GM23248 (cell line): ENCODE measurements at places on chromosomes 2 and 18. TPM values are rescaled to one million over a fixed set of nuclear protein-coding genes. Genes with fewer than 3 reads are reported as not detected.

- peak; percentile 30 for DNase-seq
Observed at GRCh38 chr2:53498210-53498609, 269.4 kb upstream of the CHAC2 start.

DNA sequence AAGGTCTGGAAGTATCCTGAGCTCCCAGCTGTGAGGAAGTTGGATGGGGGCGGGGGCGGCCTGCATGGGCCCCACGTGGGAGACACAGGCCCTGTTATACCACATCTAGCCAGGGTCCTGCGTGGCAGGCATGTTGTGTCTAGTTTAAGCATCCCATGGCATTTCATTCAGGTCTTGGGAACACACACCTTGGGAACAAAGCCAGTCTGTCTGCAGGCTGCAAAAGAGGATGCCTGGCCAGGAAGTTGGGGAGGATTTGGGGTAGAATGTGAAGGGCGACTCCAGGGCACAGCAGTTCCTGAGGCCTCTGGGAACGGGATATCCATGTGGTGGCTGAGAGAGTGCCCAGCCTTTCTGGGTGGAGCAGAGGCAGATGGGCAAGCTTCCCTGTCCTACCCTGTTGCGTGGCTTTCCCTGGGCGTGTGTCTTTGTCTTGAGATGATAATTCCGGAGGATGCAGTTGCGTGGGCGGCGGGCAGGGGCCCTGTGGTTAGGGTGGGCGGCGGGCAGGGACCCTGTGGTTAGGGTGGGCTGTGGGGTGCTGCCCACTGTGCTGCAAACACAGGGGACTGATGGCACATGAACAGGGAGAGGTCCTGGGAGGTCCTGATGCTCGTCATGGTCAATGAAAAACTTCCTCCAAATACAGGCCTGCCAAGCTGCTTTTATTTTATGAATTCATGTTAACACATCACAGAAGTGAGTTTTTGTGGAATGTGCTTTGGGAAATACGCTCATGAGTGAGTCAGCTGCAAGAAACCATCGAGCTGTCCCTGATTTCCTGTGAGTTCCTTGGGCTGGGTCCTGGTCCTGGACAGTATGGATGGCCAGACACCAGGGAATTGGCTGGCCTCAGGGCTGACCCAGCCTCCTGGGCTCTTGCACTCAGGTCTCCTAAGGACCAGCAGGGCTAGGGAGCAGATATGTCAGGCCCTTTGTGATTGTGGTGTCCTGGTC, 90.0 kb upstream of the HS6ST1 start:
- peak; percentile 93 for DNase-seq

DNA sequence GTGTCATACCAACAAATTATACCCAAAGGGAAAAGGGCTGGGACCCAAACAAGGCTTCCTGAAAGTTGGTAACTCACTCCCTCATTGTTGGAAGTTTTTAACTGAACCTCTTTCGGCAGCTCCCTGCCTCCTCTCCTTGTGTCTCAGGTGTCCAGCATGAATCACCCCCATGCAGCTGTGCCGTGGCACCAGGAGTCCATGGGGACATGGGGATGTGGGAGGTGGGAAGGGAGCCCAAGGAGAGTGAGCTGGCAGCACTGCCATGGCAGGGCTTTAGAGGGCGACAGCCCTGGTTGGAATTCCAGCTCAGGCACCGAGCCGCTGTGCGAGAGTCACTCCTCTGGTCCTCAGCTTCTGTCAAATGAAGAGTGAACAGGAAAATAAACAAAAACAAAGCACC, 12.5 kb upstream of the GYPC start:
- no peak for DNase-seq

- DNase-seq: peak; percentile 95
Observed at GRCh38 chr2:85433511-85434089, 15.1 kb downstream of the SH2D6 start.

DNA sequence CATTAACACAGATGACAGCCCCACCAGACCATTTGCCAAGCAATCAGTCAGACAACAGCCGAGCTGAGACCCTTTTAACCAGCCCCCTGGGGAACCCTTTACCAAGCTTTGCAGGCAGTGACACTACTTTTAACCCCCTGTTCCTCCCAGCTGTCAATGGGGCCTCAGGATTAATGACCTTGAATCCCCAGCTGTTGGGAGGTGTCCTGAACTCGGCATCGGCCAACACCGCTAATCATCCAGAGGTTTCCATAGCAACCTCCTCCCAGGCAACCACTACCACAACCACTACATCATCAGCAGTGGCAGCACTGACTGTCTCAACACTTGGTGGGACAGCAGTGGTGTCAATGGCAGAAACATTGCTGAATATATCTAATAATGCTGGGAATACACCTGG, 160.9 kb upstream of the EPC2 start:
- DNase-seq: no peak

GRCh38 chr2:154229966-154230365, 358.2 kb downstream of the GALNT13 start:
- DNase-seq: no peak

GRCh38 chr2:5617796-5618195, 74.4 kb upstream of the SOX11 start:
- no peak for DNase-seq

DNA sequence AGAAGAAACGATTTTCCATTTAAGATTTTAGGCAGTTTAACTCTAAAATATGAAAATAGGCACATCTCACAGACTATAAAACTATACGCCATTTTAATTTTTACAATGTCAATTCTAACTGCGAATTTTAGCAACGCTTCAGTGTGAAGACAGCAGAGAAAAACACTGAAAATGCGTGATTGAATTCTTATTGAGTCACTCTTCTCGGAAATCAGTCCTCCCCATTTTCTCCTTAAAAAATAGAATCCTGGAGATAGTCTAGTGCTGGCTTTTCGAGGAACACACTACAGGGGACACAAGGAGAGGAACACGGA, 373 bp upstream of the TAF4B start:
- DNase-seq: no peak

- DNase-seq: no peak
Observed at GRCh38 chr2:160208655-160209515, 8.8 kb upstream of the ITGB6 start.

DNA sequence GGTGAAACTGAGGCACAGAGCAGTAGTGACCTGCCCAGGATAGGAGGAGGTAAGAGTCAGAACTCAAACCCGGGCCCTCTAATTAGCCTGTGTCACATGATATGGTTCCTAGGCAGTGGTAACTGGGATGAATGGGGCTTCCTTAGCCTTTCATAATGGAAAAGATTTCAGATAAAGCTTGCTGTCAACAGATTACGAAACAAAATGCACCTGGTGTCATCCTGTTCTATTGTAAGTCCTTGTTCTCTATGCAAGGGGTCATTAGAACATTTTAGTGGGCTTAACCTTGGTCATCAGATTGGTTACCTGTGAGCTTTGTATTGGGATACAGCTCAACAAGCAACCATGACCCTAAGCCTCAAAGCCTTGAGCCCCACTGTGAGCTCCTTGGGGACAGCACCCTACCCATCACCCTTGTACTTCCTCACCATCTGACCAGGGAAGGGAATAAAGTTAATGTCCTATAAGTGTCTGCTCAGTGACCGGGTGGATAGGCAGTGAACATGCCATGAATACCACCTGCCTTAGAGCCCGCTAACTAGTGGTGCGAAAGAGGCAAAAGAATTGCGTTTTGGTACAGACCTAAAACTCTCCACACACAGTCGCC, 70.3 kb upstream of the RMDN2 start:
- DNase-seq: no peak

GRCh38 chr18:78751664-78752063, 228.0 kb upstream of the SALL3 start:
- DNase-seq: no peak

DNA sequence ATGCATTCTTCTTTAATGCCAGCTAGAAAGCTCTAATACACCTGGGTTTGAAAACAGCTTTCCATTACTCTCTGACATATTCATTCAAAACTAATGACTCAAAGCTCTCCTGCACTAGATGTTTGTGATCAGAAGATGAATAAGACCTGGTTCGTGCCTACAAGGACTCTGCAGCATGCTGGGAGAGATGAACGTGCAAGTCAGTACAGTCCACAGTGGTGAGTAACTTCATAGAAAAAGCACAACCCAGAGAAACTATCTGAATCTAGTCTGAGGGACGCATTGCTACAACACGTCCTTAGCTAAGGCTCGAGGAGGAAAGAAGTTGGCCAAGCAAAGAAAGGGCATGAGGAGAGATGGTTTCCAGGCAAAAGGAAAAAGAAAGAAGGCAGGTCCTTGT, 234.3 kb downstream of the OSR1 start:
- peak; percentile 95 for DNase-seq

- no peak for DNase-seq
Observed at GRCh38 chr18:67728364-67728763, 211.8 kb upstream of the DSEL start.

DNA sequence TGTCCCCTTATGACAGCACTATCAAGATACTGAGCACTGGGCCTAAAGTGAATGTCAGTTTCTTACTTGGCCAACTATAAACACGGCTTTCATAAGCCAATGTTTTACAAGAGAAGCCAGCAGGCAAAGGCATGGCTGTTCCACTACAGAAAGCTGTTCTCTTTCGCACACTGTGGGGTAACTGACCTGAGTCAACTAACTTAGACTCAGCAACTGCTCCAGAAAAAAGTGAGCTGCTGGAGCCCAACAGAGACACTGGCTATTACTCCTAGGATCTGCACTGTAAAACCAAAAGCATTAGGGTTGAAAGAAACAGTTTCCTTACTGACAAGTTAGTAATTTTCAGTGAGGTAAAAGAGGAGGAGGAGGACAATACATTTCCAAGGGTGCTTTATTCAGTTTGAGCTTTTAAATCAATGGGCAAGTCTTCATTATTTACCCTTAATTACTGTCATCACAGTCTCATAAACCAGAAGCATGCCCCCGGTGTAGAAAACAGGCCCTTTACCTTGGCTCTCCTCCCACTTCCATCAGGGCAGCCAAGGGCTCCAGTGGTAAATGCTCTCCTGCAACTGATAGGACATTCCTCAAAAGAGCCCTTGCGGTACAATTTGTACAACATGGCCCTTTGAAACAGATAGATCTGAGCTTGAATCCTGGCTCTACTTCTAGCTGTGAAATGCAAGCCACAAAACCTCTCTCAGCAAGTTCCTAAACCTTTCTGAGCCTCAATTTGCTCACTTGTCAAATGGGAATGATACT, 275.7 kb downstream of the PDE11A start:
- no peak for DNase-seq

DNA sequence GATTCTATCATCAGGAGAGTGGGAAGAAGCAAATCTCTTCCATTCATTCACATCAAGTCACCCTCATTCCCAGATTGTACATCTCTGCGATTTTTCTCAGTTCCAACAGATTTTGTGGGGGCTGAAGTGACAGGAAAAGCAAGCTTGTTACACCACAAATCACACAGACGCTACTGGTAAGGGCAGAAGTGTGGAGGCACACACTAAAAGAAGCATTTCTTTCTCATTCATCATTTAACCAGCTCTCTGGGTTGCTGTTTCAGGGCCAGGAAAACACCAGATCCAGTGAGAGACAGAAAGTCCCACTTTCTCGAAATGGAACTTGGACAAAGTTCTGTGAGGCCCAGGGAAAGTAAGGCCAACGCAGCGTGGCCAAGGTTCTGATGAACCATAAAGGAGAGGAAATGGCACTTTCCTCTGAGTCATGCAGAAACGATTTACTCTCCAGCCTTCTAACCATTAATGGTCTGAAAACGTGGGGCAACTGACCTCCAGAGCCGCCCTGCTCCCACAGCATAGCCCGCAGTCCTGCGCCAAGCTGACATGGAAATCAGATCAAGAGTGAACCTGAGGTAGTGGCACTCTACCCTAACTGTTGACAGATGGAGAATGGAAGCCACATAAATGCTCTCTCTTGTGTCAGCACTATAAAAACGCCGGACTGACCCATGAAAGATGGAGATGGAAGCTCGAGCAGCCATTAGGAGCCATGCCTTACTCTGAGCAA, 191.0 kb downstream of the C1D start:
- peak; percentile 87 for DNase-seq

DNA sequence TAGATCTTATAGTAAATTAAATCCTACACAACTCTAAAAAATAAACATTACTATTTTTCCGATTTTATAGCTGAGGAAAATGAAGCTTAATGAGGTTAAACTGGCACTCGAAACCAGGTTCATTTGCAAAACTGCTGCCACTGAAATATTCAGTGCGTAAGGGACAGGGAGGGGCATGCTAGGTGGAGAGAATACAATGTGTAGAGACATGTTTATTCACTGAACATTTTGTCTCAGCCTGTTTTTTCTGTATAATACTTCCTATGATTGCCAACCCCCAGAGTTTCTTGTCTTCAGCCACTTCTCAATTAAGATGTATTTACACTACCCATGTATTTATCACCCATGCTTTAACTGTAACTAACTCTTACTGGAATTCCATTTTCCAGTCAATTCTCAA, 31.6 kb upstream of the ZNF804A start:
- no peak for DNase-seq

GRCh38 chr2:11234309-11234708, 79.0 kb downstream of the SLC66A3 start:
- DNase-seq: peak; percentile 46

DNA sequence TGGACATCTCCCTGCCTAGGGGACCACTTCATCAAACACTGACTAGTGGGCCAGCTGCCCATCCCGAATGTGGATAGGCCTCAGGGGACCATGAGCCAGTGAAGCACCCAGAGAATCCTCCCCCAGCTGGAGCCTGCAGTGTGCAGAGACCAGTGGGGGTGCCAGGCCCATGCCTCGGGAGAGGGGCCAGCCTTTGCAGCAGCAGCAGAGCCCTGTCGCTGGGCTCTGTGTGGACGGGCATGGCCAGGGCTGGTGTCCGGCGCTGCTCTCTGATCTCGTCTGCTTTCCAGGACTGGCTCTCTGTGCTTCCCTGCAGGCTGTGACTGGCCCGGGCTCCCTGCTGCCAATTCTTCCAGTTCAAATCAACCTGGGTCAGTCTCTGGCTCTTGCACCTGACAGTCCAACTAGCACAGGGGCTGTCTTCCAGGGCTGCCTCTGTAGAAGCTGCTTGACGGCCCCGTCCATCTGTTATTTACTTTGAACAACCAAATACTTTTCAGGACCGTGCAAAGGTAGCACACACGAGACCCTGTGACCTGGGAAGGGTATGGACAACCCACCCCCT, 11.4 kb downstream of the KCNIP3 start:
- DNase-seq: no peak

DNA sequence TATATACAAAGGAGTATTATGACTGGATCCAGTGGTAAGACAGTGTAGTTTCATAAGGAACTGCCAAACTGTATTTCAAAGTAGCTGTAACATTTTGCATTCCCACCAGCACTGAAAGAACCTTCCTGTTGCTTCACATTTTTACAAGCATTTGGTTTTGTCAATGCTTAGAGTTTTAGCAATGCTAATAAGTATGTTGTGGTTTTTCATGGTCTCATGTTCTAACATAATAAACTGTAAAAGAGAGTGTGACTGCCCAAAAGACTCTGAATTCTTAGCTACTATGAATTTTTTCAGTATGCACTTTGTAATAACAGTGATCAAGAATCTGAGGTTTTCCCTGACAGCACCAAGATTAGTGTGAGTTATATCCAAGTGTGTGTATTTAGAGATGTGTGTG, 604.2 kb downstream of the XIRP2 start:
- no peak for DNase-seq

- DNase-seq: no peak
Observed at GRCh38 chr2:17245906-17246305, 272.3 kb downstream of the RAD51AP2 start.

The PPIG gene
- polyA plus RNA-seq: 51.3 and 60.5 TPM in 2 replicates

The CERKL gene
- polyA plus RNA-seq: 4.6 and 5.2 TPM in 2 replicates

The UGT1A10 gene
- polyA plus RNA-seq: not detected in 2 replicates

The LYPD6 gene
- 2.3 and 2.6 TPM in 2 replicates for polyA plus RNA-seq

The MTCL1 gene
- 7.8 and 10.3 TPM in 2 replicates for polyA plus RNA-seq

The CXCR4 gene
- 0.15 and 0.16 TPM in 2 replicates for polyA plus RNA-seq

The LONRF2 gene
- polyA plus RNA-seq: not detected in 2 replicates

The HOXD1 gene
- 1.5 and 2.2 TPM in 2 replicates for polyA plus RNA-seq

The KLHL30 gene
- polyA plus RNA-seq: 0.05 TPM in 1 of 2 replicates, not detected in the other

The HMSD gene
- 0.83 TPM in 1 of 2 replicates, not detected in the other for polyA plus RNA-seq

The NOSTRIN gene
- 0.23 and 0.45 TPM in 2 replicates for polyA plus RNA-seq

The TLX2 gene
- polyA plus RNA-seq: not detected in 2 replicates

The ACYP2 gene
- polyA plus RNA-seq: 41.6 and 42.7 TPM in 2 replicates

The TNP1 gene
- polyA plus RNA-seq: not detected in 2 replicates
